ENCODE measurements at places on chromosomes 4 and X. TPM values are rescaled to one million over a fixed set of nuclear protein-coding genes. Genes with fewer than 3 reads are reported as not detected.

SMIM10L2A gene
- 3.8 TPM for total RNA-seq

EOLA2 gene
- total RNA-seq, result 24.2 TPM

ASB5 gene
- total RNA-seq, result 2.0 TPM

ZDHHC15 gene
- total RNA-seq, result 3.2 TPM

PABPC1L2A gene
- total RNA-seq, result not detected

DNA sequence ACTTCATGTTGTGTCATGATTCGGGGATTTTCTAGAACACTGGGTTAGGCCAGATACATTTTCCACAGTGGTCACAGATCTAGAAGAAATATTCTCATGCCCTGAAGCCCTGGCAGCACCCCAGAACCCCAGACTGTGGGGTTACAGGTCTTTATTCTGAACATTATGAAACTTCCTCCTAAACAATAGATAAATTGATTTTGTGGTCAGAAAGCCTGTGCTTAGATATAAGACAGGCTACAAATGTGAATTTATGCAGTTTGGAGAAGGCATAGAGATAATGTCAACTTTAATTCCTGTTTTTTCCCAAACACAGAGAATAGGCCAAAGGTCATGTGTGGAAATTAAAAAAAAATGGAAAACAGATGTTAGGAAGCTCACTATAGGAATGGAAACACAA, 492.9 kb downstream of the SPRY1 start:
- DNase-seq, result no peak

GRCh38 chr4:155548173-155548572, 118.5 kb upstream of the GUCY1A1 start:
- DNase-seq, result no peak

- no peak for DNase-seq
Measured at GRCh38 chr4:69095301-69095731, 958 bp upstream of the UGT2B7 start.

- DNase-seq, result no peak
Measured at GRCh38 chrX:19836337-19836736, 51.1 kb downstream of the SH3KBP1 start.

DNA sequence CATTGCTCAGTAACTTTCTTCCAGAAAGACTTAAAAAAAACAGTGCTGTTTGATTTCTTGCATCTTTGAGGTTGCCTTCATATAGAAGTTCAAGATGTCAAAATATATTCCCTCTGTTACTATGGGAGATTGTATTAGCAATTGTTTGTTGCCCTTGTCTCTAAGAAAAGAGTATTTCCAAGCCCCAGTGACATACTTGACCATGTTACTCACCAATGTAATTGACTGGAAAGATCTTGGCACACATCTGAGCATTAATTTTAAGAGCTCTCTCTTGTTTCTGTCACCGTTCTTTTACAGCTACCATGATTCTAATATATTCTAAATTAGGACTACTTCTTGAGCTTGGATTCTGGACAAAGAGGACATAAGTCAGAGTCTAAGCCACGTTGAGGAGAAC, 902.7 kb upstream of the EPHA5 start:
- no peak for DNase-seq

DNA sequence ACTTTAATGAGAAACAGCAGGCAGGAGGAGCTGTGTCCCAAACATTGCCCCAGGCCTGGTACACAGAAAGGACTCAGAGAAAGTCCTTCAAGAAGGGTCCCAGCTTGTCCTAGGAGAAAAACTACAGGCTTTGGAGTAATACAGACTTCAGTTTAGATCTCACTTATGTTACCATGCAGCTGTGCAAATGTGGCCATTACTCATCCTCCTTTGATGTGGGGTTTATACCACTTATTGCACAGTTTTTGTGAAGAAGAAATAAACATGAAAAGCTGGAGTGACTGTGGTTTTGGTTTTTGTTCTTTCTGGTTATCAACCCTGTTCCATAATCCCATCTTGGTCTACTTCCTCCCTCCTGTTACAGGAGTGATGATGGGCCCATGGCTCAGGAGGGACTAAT, 8.1 kb upstream of the CYTL1 start:
- DNase-seq, result no peak

GRCh38 chrX:2224161-2224560, 276.6 kb downstream of the DHRSX start:
- DNase-seq, result no peak

GRCh38 chr4:26207631-26208030, 113.2 kb upstream of the RBPJ start:
- DNase-seq, result no peak

DNA sequence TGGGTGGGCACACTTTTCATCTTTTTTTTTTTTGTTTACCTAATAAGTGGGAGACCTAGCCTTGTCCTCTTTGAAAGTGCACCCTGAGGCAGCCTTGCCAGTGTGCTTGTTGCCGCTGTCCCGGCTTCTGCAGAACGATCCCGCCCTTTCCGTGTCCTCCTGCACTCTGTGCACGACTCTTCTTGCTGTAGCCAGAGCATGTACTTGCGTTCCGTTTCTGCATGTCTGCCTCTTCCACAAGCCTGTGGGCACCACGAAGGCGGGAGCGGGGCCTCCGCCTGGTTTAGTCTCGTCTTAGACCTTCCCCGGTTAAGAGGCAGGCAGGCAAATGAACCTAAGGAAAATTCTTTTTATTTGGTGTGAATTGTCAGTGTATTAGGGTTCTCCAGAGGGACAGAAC, 32.6 kb upstream of the TBC1D14 start:
- no peak for DNase-seq

GRCh38 chrX:72634331-72634730, 61.7 kb upstream of the HDAC8 start:
- DNase-seq, result no peak
